Neural cell (in vitro differentiated cells): ENCODE measurements at places on chromosomes 11 and 22. TPM values are rescaled to one million over a fixed set of nuclear protein-coding genes. Genes with fewer than 3 reads are reported as not detected.

Gene GATD1
- polyA plus RNA-seq: 131 and 146 TPM in 2 replicates

Gene MPPED2
- polyA plus RNA-seq: 81.4 and 99.7 TPM in 2 replicates

Gene CCDC81
- polyA plus RNA-seq: 1.0 and 2.5 TPM in 2 replicates

Gene UBE2L6
- 88.0 and 101 TPM in 2 replicates for polyA plus RNA-seq

Gene NDUFS3
- polyA plus RNA-seq: 154 and 186 TPM in 2 replicates

Gene XKR3
- polyA plus RNA-seq: not detected in 2 replicates

Gene TMEM191C
- polyA plus RNA-seq: 68.3 and 81.8 TPM in 2 replicates

Gene SLC5A4
- polyA plus RNA-seq: not detected in 2 replicates

Gene VPS37C
- polyA plus RNA-seq: 7.2 and 7.3 TPM in 2 replicates

Gene PANX3
- polyA plus RNA-seq: not detected in 2 replicates

Gene FGF19
- 4.6 and 6.2 TPM in 2 replicates for polyA plus RNA-seq

Gene C1QTNF4
- 16.4 and 17.5 TPM in 2 replicates for polyA plus RNA-seq

Gene OR51A2
- not detected in 2 replicates for polyA plus RNA-seq

Gene DDI1
- polyA plus RNA-seq: not detected in 2 replicates

Gene KLHL35
- polyA plus RNA-seq: 11.8 and 17.0 TPM in 2 replicates

Gene SPON1
- polyA plus RNA-seq: 0.66 and 0.74 TPM in 2 replicates

Gene SOX6
- polyA plus RNA-seq: 2.2 and 3.3 TPM in 2 replicates

Gene HBE1
- not detected in 2 replicates for polyA plus RNA-seq

Gene PIM3
- polyA plus RNA-seq: 28.7 and 32.6 TPM in 2 replicates

Gene P4HA3
- not detected in 2 replicates for polyA plus RNA-seq

Gene UPK3A
- not detected in 2 replicates for polyA plus RNA-seq

Gene NUDT8
- 2.9 TPM in 1 of 2 replicates, not detected in the other for polyA plus RNA-seq

Gene RAB36
- 3.2 TPM in 2 replicates for polyA plus RNA-seq

Gene CBLIF
- polyA plus RNA-seq: not detected in 2 replicates

Gene MMP20
- not detected in 2 replicates for polyA plus RNA-seq

Gene OR5P2
- not detected in 2 replicates for polyA plus RNA-seq

Gene IGSF22
- 0.68 and 0.90 TPM in 2 replicates for polyA plus RNA-seq

Gene FAM111B
- 0.58 and 1.2 TPM in 2 replicates for polyA plus RNA-seq

Gene DRD4
- polyA plus RNA-seq: 0.86 TPM in 1 of 2 replicates, not detected in the other

Gene OR9Q1
- polyA plus RNA-seq: not detected in 2 replicates

Gene SHISAL1
- 15.4 and 21.6 TPM in 2 replicates for polyA plus RNA-seq
